ENCODE measurements at places on chromosomes 5 and 9.

DNA sequence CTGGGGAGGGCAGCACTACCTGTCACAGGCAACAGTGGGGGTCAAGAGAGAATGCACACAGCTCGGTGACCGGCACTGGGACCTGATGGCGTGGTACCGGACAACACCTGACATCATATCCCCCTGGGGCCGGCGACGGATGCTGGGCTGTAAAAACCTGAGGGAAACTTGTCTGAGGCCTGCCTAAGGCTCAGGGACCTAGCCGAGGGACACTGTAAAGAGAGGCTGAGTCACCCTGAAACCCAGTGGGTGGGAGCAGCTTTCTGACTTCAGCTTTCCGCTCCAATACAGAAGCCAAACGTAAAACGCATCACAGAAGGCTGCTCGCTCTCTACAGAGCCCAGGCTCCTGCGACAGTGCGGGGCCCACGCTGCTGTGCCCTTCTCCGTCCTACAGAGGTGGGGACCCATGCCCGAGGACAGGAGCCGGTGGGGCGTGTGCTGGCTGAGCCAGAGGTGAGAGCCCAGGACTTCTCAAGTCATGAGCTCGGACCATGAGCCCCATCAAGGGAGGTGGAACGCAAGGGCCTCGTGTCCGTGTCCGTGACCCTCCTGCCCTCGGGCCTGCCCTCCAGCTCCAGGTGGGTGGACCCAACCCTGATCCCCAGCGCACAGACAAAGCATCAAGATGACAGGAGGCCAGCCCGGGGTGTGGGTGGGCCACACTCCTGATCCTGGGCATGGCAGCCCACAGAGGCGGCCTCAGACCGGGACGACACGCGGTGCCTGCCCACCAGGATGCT, 5.3 kb downstream of the RALGDS start:
- H3K4me3 ChIP-seq, result no peak overlapping the region
- peaks cover 6% of the 10 kb centered on the region for H3K36me3 ChIP-seq
- no peaks in the 10 kb centered on the region for H3K27me3 ChIP-seq

DNA sequence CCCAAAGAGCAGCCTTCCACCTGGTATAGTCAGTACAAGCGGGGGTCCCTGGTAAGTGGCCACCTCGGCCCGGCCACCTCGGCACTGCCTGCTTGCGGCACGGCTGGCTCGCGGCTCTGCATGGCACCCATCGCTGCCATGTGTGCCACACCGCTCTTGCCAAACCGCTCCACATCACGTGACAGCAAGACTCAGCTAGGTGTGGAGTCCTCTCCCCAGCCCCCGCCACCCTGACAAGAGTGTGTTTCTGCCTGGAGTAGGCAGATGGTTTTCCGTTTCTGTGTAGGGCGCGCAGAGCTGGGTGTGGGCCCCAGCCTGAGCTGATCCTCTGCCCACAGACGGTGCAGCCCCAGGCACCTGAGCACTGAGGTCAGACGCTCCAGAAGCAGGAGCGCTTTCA, 50.5 kb upstream of the FCN2 start:
- no peak overlapping the region for H3K4me3 ChIP-seq
- H3K27ac ChIP-seq, result no peak overlapping the region
- H3K4me1 ChIP-seq, result peaks cover 4% of the 10 kb centered on the region
- no peaks in the 10 kb centered on the region for H3K36me3 ChIP-seq
- no peak for DNase-seq

GRCh38 chr5:14164164-14165163, 21.3 kb downstream of the TRIO start:
- DNase-seq, result no peak
- no peaks in the 10 kb centered on the region for H3K27me3 ChIP-seq
- H3K4me3 ChIP-seq, result no peak overlapping the region

DNA sequence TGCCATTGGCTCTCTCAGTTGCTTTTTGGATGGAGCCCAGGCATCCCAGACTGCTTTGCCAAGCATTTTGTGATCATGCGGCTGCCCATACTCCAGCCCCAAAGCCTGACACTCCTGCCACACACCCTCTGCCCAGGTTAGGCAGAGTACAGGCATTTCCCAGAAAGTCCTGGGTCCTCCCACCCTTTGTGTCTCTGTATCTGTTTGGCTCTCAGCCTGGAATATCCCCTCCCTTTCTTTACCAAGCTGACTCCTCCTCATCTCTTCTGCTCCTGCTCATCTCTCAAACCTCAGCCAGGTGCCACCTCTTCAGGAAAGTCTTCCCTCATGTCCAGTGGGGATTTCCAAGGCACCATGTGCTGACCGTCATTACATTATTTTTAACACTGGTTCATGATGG, 14.3 kb upstream of the SH3RF2 start:
- peak; percentile 34 for DNase-seq
- H3K4me1 ChIP-seq, result peaks cover 19% of the 10 kb centered on the region
- H3K36me3 ChIP-seq, result no peaks in the 10 kb centered on the region
- no peak overlapping the region for H3K27ac ChIP-seq
- H3K27me3 ChIP-seq, result no peaks in the 10 kb centered on the region

DNA sequence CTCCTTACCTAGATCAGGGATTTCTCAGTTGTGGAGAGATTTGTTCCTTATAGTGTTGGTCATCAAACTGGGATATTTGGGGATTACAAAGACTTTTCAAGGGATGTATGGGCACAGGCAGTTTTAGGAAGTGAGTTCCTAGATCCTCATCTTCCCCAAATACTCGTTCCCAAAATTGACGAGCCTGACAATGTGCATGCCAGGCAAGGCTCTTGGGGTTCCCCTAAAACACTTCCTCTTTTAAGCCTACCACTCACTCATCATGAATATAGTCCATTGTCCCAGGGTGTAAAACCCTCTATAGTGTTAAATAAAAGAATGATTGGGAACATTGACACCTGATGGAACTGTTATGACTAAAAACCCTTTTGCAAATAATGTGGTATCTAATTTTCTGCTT, 26.4 kb downstream of the PDCD1LG2 start:
- H3K36me3 ChIP-seq, result no peaks in the 10 kb centered on the region
- no peaks in the 10 kb centered on the region for H3K4me1 ChIP-seq
- no peak overlapping the region for H3K4me3 ChIP-seq
- no peaks in the 10 kb centered on the region for H3K27me3 ChIP-seq
- H3K27ac ChIP-seq, result no peak overlapping the region

- H3K27me3 ChIP-seq, result no peaks in the 10 kb centered on the region
- H3K36me3 ChIP-seq, result peaks cover 70% of the 10 kb centered on the region
- peaks cover 30% of the 10 kb centered on the region for H3K4me1 ChIP-seq
- H3K27ac ChIP-seq, result no peak overlapping the region
- no peak overlapping the region for H3K4me3 ChIP-seq
Measured at GRCh38 chr9:128106181-128106939, 21.2 kb downstream of the PTGES2 start.

DNA sequence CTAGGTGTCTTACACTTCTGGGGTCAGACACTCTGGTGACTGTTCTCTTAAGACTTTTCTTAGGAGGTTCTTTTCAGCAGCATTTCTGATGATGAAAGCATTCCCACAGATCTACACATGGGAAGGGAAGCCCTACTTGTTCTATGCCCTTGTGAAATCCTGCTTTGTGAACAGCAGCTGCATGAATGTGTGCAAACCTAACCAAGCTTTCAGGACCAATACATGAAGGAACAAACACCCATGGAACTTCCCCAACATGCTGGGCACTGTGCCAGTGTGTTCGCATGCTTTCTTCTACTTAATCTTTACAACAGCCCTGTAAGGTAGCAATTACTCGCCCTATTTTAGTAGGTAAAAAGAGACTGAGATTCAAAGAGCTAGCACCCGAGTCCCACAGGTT, 439.9 kb upstream of the KLF4 start:
- H3K36me3 ChIP-seq, result no peaks in the 10 kb centered on the region
- peaks cover 7% of the 10 kb centered on the region for H3K4me1 ChIP-seq
- H3K27ac ChIP-seq, result no peak overlapping the region
- no peak for DNase-seq
- H3K27me3 ChIP-seq, result no peaks in the 10 kb centered on the region

All from vagina (tissue), 2 donors.